ENCODE measurements at places on chromosomes 4 and X. TPM values are rescaled to one million over a fixed set of nuclear protein-coding genes. Genes with fewer than 3 reads are reported as not detected.

Gene CCSER1
- 7.1 TPM for total RNA-seq

Gene DGAT2L6
- not detected for total RNA-seq

Gene TBC1D9
- total RNA-seq = 9.4 TPM

Gene GAGE12J
- not detected for total RNA-seq

Gene VCX
- total RNA-seq = not detected

Gene PRR32
- total RNA-seq = not detected

GRCh38 chr4:75919920-75920319 lies 17.7 kb upstream of the PPEF2 start:
- H3K4me3 ChIP-seq = no peak overlapping the region
- no peaks in the 10 kb centered on the region for H3K36me3 ChIP-seq
- H3K27ac ChIP-seq = no peak overlapping the region
- H3K27me3 ChIP-seq = no peaks in the 10 kb centered on the region
- no peaks in the 10 kb centered on the region for H3K4me1 ChIP-seq
- no peak for DNase-seq

- H3K4me3 ChIP-seq = no peak overlapping the region
- no peak overlapping the region for H3K27ac ChIP-seq
- H3K4me1 ChIP-seq = peaks cover 8% of the 10 kb centered on the region
- H3K36me3 ChIP-seq = peaks cover 7% of the 10 kb centered on the region
- H3K27me3 ChIP-seq = no peaks in the 10 kb centered on the region
These were observed 98.9 kb downstream of the KLHL8 start for GRCh38 chr4:87121341-87122065.

DNA sequence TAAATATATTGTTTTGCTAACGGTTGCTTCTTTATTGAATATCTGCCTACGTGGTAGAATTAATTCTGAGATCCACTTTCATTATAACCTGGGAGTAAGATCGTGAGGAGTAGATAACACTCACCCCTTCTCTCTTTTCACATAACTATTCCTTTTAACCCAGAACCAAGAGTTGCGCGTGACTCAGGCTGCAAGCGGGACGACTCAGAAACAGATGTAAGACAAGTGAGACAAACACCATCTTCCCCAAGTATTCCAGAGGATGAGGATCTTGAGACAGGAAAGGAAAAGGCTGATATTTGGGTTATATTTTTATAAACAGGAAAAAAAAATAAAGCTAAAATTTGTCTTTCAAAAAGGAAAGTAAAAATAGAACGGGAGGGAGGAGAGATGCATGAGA lies 318.8 kb upstream of the NOCT start:
- no peaks in the 10 kb centered on the region for H3K27me3 ChIP-seq
- DNase-seq = no peak
- H3K27ac ChIP-seq = no peak overlapping the region

GRCh38 chrX:37776283-37776986 lies 3.4 kb upstream of the CYBB start:
- no peak overlapping the region for H3K4me3 ChIP-seq
- no peak for DNase-seq
- no peak overlapping the region for H3K27ac ChIP-seq
- no peaks in the 10 kb centered on the region for H3K27me3 ChIP-seq

- H3K27ac ChIP-seq = no peak overlapping the region
- H3K27me3 ChIP-seq = no peaks in the 10 kb centered on the region
- no peaks in the 10 kb centered on the region for H3K4me1 ChIP-seq
- no peak overlapping the region for H3K4me3 ChIP-seq
- peak; percentile 1 for DNase-seq
- H3K36me3 ChIP-seq = no peaks in the 10 kb centered on the region
These were observed 217.9 kb upstream of the KLHL4 start for GRCh38 chrX:87299563-87300160.

- H3K4me3 ChIP-seq = no peak overlapping the region
- H3K27me3 ChIP-seq = peaks cover 28% of the 10 kb centered on the region
- no peaks in the 10 kb centered on the region for H3K4me1 ChIP-seq
- H3K36me3 ChIP-seq = no peaks in the 10 kb centered on the region
- DNase-seq = no peak
These were observed 77.0 kb upstream of the MXD4 start for GRCh38 chr4:2338754-2339457.

- no peak overlapping the region for H3K27ac ChIP-seq
- H3K4me3 ChIP-seq = no peak overlapping the region
- DNase-seq = no peak
These were observed 11.6 kb downstream of the SMARCA1 start for GRCh38 chrX:129511689-129512088.

DNA sequence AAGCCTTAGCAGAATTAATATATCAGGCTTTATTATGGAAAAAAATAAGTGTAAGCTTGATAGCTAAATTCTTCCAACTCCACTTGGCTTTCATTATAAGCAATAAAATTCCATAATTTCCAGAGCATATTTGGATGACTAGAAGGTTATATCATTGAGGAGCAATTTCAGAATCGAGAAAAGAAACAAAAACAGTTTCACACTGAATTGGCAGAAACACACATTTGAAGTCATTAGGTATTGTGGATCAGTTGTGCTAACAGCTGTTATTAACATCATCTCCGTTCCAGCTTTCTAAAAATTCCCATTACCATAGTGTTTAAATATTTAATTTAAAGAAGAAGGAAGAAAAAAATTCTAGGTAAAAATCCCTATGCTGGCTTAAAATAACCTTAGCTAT lies 92.6 kb downstream of the ANTXR2 start:
- H3K4me3 ChIP-seq = no peak overlapping the region
- no peak overlapping the region for H3K27ac ChIP-seq
- H3K27me3 ChIP-seq = no peaks in the 10 kb centered on the region
- no peak for DNase-seq
- no peaks in the 10 kb centered on the region for H3K36me3 ChIP-seq

DNA sequence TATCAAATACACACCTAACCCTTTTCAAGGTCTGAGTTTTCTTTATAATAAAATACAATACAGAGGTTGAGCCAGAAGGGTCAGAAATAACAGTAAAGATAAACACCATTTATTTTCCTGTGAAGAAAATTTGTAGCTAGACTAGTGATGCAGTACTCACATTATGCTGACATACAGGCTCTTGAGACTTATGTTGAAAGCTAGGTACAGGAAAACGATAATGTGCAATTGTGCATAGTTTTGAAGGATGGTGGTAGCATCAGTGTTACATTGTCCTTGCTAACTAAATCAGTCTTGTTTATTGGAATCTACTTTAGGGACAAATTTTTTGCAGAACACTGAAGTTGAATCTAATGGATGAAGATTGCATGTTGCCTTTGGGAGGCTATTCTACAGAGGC lies 1877.2 kb downstream of the PCDH7 start:
- no peaks in the 10 kb centered on the region for H3K36me3 ChIP-seq
- DNase-seq = no peak
- H3K27ac ChIP-seq = no peak overlapping the region
- H3K4me1 ChIP-seq = no peaks in the 10 kb centered on the region

DNA sequence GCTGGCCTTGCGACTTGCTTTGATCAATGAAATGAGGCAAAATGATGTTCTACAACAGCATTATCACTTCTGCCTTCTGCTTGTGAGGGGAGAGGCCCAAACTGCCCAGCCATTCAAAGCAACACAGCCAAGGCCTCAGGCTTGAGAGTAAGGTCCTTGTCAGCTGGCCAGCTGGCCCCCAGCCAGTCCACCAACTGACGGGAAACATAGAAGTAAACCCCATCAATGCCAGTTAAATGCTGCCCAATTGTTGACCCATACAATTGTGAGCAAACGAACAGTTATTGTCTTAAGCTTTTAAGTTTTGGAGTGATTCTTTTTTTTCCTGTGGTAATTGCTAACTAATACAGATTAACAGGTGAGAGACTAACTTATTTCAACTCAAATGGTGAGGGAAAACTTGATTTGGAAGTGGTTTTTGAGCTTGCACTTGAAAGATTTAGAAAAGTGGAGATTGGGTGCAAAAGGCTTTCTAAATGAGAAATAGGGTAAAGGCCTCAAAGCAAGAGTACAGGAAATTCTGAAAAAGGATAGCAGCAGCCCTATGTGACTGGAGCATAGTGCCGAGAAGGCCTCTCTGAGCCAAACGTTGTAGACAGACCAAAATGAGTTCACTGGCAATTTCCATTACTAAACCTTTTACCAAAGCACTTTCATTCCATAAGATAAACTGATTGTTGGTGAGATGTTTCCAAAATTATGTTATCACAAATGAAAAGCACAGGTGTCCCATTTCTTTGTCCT lies 66.9 kb downstream of the ARHGEF38 start:
- H3K36me3 ChIP-seq = peaks cover 17% of the 10 kb centered on the region
- H3K27me3 ChIP-seq = no peaks in the 10 kb centered on the region
- H3K27ac ChIP-seq = peak overlapping the region; percentile 60

GRCh38 chr4:140335076-140335475 lies 38.4 kb upstream of the SCOC start:
- peaks cover 8% of the 10 kb centered on the region for H3K4me1 ChIP-seq
- no peak for DNase-seq
- H3K36me3 ChIP-seq = no peaks in the 10 kb centered on the region
- H3K27me3 ChIP-seq = no peaks in the 10 kb centered on the region
- H3K4me3 ChIP-seq = no peak overlapping the region
- no peak overlapping the region for H3K27ac ChIP-seq

DNA sequence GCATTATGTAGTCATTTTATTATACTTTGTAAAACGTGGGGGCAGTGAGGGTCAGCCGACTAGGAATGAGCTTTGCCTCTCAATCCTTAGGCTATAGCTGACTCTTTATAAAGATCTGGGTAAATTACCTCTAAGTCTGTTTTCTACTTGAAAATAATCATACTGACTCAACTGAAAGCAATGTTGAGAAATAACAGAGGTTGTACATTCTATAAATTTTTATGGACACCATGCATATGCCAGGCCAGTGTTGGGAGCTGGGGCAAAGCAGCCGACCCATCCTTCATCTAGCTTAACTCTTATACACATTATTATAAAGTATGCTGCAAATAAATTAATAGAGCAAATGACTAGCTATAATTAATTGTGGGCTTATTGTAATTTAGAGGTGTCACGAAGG lies 2.2 kb upstream of the DCUN1D4 start:
- no peak overlapping the region for H3K27ac ChIP-seq
- H3K4me3 ChIP-seq = no peak overlapping the region
- H3K4me1 ChIP-seq = no peaks in the 10 kb centered on the region
- DNase-seq = no peak
- H3K27me3 ChIP-seq = peaks cover under 1% of the 10 kb centered on the region

GRCh38 chrX:132034648-132035047 lies 11.5 kb downstream of the STK26 start:
- H3K27me3 ChIP-seq = no peaks in the 10 kb centered on the region
- no peak overlapping the region for H3K27ac ChIP-seq
- peaks cover 32% of the 10 kb centered on the region for H3K4me1 ChIP-seq
- DNase-seq = no peak

DNA sequence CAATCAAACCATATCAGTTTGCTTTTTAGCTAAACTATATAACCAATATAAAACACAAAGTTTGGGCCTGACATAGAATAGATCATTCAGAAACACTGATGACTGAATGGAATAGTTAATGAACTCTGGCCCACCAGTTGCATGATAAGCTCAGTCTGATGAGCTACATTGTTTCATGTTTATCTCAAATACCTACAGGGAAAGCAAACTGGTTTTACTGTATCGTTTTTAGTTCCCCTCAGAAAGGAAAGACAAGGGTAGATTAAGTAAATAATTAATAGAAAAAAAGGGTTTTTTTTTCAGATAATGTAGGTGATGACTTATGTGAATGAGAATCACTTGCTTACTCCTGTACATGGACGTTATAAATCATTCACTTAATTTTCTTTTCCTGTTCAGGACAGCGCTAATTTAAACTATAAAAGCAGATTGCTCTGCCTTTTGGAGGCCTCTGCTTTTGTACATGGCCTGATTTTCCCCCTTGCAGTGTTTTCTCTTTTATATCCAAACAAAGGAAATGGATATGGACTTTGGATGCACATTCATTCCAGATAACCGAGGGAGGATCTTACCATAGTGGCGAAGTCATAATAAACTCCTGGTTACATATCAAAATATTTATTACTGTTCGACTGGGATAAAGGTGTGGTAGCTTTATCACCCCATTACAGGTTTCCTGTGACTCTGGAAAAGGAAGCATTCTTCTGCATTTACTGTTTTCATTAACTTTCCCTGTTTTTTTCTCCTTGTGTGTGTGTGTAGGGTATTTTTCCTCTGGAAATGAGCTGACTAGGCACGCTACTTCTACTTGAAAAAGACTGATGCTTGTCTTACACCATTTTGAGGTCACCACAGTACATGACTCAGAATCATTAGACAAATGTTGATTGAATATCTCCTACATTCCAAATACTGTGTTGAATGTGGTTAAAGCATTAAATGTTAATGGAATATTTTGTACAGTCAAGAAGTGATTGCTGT lies 373.1 kb upstream of the HS3ST1 start:
- no peak overlapping the region for H3K4me3 ChIP-seq
- no peaks in the 10 kb centered on the region for H3K27me3 ChIP-seq
- no peak for DNase-seq

- DNase-seq = no peak
- H3K27ac ChIP-seq = no peak overlapping the region
- no peak overlapping the region for H3K4me3 ChIP-seq
- H3K4me1 ChIP-seq = no peaks in the 10 kb centered on the region
- no peaks in the 10 kb centered on the region for H3K27me3 ChIP-seq
These were observed 19.5 kb upstream of the CXCR3 start for GRCh38 chrX:71637848-71638247.

DNA sequence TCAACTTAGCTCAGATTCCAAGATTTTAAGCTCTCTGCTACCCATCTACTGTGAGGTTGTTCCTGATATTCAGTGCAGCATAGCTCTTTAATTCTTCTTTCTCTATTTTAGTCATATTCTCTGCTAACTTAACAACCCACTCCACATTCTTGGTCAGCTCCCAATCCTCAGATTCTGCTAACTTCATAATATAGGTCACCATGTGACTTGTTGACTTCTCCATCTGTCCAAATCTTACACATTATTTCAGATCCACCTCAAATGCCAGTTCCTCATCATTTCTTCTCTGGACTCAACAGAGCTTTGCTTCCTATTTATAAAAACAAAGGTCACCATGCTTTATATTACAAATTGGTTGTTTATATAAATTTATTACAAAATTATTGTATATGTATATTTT lies 29.3 kb upstream of the RXFP1 start:
- no peaks in the 10 kb centered on the region for H3K27me3 ChIP-seq
- H3K27ac ChIP-seq = no peak overlapping the region
- H3K36me3 ChIP-seq = no peaks in the 10 kb centered on the region
- no peak for DNase-seq

DNA sequence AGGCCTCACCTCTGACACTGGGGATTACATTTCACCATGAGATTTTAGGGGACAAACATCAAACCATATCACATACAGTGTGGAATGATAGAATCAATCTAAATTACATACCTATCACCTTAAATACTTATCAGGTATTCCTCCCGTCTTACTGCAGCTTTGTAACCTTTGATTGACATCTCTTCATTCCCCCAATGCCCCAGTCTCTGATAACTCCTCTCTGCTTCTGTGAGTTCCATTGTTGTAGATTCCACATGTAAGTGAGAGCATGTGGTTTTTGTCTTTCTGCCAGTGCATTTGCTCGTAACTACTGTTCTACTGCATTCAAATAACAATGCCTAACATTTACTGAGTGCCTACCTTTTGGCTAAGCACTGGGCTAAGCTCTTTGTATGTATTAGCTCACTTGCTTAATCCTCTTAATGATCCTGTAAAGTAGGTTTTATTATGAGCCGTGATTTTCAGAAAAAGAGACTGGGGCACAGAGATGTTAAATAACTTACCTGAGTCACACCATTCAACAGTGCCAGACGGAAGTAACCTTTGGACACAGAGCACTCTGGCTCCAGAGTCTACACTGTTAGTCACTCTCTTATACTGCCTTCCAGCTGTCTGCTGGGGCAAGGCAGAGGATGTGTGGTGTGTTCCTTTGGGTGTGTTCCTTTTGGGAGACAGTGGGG lies 63.7 kb upstream of the ESX1 start:
- H3K27ac ChIP-seq = peak overlapping the region; percentile 89
- no peaks in the 10 kb centered on the region for H3K27me3 ChIP-seq
- H3K4me3 ChIP-seq = peak overlapping the region; percentile 59
- peaks cover 48% of the 10 kb centered on the region for H3K4me1 ChIP-seq
- H3K36me3 ChIP-seq = no peaks in the 10 kb centered on the region
- DNase-seq = peak; percentile 63

Data from Calu3 (cell line).